ENCODE measurements at places on chromosomes 7 and 10. TPM values are rescaled to one million over a fixed set of nuclear protein-coding genes. Genes with fewer than 3 reads are reported as not detected.

The PAPOLB gene
- total RNA-seq: under 0.01 TPM

The UTF1 gene
- total RNA-seq: not detected

The ERLIN1 gene
- 39.0 TPM for total RNA-seq

The PCLO gene
- 0.17 TPM for total RNA-seq

The FAM25G gene
- not detected for total RNA-seq

The CRTAC1 gene
- total RNA-seq: not detected

The RSPH10B gene
- total RNA-seq: 0.66 TPM

The PRDX3 gene
- total RNA-seq: 144 TPM

The HOXA4 gene
- 0.51 TPM for total RNA-seq

The ATP6V0A4 gene
- not detected for total RNA-seq

The KCNH2 gene
- total RNA-seq: 6.2 TPM

The NACAD gene
- 1.3 TPM for total RNA-seq

The ZNF804B gene
- not detected for total RNA-seq

The PRPS1L1 gene
- not detected for total RNA-seq

The BRI3 gene
- 104 TPM for total RNA-seq

The SOSTDC1 gene
- not detected for total RNA-seq

The NPSR1 gene
- total RNA-seq: not detected

The FXYD4 gene
- not detected for total RNA-seq

The ANLN gene
- 21.5 TPM for total RNA-seq

The ANK3 gene
- total RNA-seq: 0.50 TPM

The SPDYE2 gene
- total RNA-seq: not detected

The CYP2C19 gene
- not detected for total RNA-seq

The SCART1 gene
- total RNA-seq: 1.3 TPM

The OPALIN gene
- total RNA-seq: not detected

The UCMA gene
- not detected for total RNA-seq

Data from fibroblast of lung (primary cell).